ENCODE measurements at places on chromosomes 1 and 21.
A peak's percentile ranks its signal among the peaks of the same experiment; 100 is the strongest.

DNA sequence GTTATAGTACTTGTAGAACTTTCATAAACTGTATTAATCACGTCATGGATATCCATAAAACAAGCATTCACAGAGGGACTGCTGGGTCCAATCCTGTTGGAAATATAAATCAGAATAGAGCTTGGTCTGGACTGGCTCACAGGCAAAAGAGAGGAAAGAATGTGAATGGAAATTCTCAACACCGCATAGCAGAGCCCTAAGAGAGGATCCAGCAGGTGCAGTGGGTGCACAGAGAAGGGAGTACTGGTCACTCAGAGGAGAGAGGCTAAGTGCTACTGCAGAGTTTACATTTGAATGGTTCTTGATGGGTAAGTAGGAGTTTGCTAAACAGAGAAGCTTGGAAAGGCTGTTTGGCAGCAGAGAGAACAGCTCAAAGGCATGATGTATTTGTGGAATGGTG is 231.7 kb downstream of the PAPPA2 start:
- no peaks in the 10 kb centered on the region for H3K27me3 ChIP-seq
- no peak overlapping the region for H3K27ac ChIP-seq
- no peaks in the 10 kb centered on the region for H3K4me1 ChIP-seq
- no peak for DNase-seq

GRCh38 chr1:113734357-113735055 is 24.8 kb downstream of the PHTF1 start:
- DNase-seq: no peak
- no peak overlapping the region for H3K27ac ChIP-seq
- H3K36me3 ChIP-seq: peaks cover 13% of the 10 kb centered on the region
- H3K4me1 ChIP-seq: no peaks in the 10 kb centered on the region
- no peaks in the 10 kb centered on the region for H3K27me3 ChIP-seq

DNA sequence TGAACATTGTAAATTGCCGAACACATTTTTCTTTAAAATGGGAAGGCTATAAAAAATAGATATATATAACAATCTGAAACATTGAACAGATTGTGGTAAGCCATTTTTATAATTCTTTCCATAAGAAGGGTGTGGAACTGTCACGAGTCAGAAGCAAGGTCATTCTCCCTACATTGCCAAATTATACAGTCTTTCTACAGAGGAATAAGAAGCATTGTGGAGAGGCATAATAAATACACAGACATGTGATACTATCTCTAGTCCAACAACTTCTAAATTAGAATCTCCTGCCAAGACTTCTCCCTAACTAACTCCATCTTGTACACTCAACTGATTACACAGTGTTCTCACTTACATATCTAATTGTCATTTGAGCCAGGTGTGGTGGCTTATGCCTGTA is 227.9 kb downstream of the CENPF start:
- H3K27me3 ChIP-seq: no peaks in the 10 kb centered on the region
- no peaks in the 10 kb centered on the region for H3K4me1 ChIP-seq
- no peak overlapping the region for H3K4me3 ChIP-seq
- no peak for DNase-seq
- no peaks in the 10 kb centered on the region for H3K36me3 ChIP-seq
- no peak overlapping the region for H3K27ac ChIP-seq

GRCh38 chr1:205329719-205330118 is 8.2 kb upstream of the NUAK2 start:
- no peak for DNase-seq
- peaks cover 39% of the 10 kb centered on the region for H3K27me3 ChIP-seq
- H3K4me3 ChIP-seq: no peak overlapping the region
- peaks cover 12% of the 10 kb centered on the region for H3K4me1 ChIP-seq
- H3K36me3 ChIP-seq: no peaks in the 10 kb centered on the region
- no peak overlapping the region for H3K27ac ChIP-seq

- H3K4me1 ChIP-seq: peaks cover 10% of the 10 kb centered on the region
- no peak overlapping the region for H3K27ac ChIP-seq
- H3K4me3 ChIP-seq: no peak overlapping the region
- no peaks in the 10 kb centered on the region for H3K36me3 ChIP-seq
- H3K27me3 ChIP-seq: peaks cover 12% of the 10 kb centered on the region
Observed at GRCh38 chr1:1601564-1602303, 1.8 kb upstream of the FNDC10 start.

DNA sequence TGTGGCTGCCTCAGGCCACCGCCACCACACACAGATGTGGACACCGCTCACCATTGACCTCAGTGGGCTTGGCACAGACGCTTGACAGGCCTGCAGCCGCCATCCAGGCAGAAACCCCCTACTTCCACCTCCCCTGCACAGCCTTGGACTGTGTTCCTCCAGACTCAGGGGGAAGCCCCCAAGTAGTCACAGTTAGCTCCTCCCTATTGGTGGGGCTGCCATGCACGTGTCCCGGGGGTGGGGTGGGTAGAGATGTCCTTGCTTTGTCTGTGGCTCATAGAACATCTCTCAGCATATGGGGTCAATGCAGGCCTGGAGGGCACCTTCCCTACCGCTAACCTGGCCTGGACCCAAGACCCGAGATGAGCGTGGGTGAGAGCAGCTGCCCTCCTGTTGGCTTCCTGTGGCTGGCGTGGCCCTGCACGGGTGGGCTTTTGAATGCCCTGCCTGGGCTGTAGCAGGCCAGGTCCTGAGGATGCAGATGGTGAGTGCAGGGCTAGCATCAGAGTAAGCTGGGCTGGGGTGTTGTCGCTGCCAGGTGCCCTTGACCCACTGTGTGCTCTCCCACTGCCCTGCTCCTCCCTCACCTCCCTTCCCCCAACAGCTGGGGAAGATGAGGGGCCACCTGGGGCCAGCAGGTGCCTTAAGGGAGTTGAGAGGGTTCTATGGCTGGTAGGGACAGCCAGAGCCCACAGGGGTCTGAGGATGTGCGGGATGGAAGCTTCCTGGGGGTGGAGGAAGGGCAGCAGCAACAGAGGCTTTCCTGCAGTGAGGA is 6.2 kb downstream of the CROCC start:
- no peak overlapping the region for H3K27ac ChIP-seq
- H3K4me3 ChIP-seq: no peak overlapping the region
- H3K4me1 ChIP-seq: no peaks in the 10 kb centered on the region
- no peak for DNase-seq
- H3K36me3 ChIP-seq: no peaks in the 10 kb centered on the region

- DNase-seq: peak; percentile 97
- no peaks in the 10 kb centered on the region for H3K27me3 ChIP-seq
- H3K4me1 ChIP-seq: peaks cover 13% of the 10 kb centered on the region
- H3K36me3 ChIP-seq: peaks cover 8% of the 10 kb centered on the region
Observed at GRCh38 chr1:119987112-119987511, 82.3 kb downstream of the NOTCH2 start.

DNA sequence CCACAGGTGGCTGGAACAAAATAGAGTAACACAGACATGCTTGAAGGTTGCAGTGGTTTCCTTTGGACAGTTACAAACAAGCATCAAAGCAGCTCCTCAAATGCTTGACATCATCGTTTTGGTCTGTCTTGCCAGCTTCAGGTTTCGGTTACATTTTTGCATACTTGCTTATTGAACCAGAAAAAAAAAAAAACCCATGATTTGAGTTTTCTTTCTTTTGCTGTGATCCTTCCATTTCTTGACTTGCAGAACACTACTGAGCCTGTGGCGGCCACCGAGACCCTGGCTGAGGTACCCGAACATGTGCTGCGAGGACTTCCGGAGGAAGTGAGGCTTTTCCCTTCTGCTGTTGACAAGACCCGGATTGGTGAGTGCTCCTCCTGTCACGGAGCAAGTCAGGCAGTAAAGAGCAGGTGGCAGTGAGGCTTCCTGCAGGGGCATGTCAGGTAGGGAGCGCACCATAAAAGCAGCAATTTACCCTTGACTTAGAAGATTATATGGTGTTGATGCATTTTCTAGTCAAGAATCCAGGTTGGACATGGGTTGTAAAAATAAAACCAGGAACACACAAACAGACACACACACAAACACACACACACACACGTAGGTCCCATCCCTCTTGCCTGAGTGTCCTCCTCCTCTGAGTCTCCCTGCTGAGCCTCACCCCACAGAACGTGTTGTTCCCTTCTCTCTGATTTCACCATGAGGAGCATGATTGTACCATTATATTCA is 30.9 kb downstream of the PRDM2 start:
- no peak overlapping the region for H3K27ac ChIP-seq
- no peak overlapping the region for H3K4me3 ChIP-seq
- peaks cover 7% of the 10 kb centered on the region for H3K4me1 ChIP-seq

GRCh38 chr1:228792601-228793000 is 57.3 kb downstream of the RHOU start:
- no peaks in the 10 kb centered on the region for H3K4me1 ChIP-seq
- H3K27ac ChIP-seq: no peak overlapping the region
- no peak for DNase-seq
- peaks cover 9% of the 10 kb centered on the region for H3K27me3 ChIP-seq

DNA sequence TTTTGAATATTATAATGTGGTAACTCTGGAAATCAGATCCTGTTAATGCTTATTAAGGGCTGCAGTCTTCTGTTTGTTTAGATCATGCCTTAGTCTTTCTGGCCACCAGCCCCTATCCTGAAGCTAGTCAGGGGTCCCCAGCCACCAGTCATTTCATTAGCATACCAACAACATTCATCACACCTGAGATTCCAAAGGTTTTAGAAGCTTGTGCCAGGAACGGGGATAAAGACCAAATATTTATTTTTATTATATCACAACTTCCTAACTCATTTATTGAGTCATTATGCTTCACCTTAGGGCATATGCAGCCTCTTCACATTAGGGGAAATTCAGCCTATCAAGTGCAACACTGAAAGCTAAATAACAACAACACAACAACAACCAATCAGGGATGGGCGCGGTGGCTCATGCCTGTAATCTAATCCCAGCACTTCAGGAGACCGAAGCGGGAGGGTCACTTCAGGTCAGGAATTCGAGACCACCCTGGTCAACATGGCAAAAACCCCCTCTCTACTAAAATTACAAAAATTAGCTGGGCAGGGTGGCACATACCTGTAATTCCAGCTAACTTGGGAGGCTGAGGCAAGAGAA is 2.9 kb upstream of the PSEN2 start:
- DNase-seq: no peak
- H3K36me3 ChIP-seq: no peaks in the 10 kb centered on the region
- peaks cover 6% of the 10 kb centered on the region for H3K4me1 ChIP-seq
- no peaks in the 10 kb centered on the region for H3K27me3 ChIP-seq
- no peak overlapping the region for H3K27ac ChIP-seq
- no peak overlapping the region for H3K4me3 ChIP-seq

DNA sequence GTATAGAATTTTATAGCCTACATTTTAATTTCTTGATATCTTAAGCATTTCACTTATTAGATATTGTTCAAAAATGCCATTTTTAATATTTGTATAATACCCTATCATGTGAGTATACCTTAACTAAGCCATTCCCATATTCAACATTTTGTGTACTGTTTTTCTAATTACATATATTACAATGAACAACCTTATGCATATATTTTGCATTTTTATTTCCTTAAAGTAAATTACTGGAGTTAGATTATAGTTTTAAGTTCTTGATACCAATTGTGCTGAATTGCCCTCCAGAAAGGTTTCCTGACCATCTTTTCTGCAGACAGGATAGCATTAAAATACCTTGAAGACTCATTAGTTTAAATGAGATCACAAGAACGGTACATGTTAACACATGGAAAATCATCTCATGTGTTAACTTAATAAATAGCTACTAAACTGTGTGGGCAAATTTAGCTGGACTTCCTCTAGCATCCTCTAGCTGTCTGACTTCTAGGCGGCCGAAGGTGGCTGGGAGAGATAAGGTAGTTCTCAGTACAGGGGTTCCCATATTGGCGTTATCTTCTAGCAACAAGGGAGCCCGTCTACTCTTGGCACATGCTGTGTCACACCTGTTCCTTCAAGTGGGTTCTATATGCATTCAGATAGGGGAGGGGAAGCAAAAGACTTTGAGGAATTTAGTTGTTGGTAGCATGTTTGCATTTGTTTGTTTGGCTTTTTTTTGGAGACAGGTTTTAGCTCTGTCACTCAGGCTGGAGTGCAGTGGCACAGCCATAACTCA is 8.9 kb downstream of the DCLRE1B start:
- no peak overlapping the region for H3K27ac ChIP-seq
- H3K4me3 ChIP-seq: no peak overlapping the region
- peaks cover 9% of the 10 kb centered on the region for H3K36me3 ChIP-seq
- no peak for DNase-seq
- H3K4me1 ChIP-seq: peaks cover 7% of the 10 kb centered on the region

GRCh38 chr1:181984006-181984405 is 77.5 kb downstream of the ZNF648 start:
- H3K36me3 ChIP-seq: no peaks in the 10 kb centered on the region
- H3K27me3 ChIP-seq: no peaks in the 10 kb centered on the region
- no peaks in the 10 kb centered on the region for H3K4me1 ChIP-seq

DNA sequence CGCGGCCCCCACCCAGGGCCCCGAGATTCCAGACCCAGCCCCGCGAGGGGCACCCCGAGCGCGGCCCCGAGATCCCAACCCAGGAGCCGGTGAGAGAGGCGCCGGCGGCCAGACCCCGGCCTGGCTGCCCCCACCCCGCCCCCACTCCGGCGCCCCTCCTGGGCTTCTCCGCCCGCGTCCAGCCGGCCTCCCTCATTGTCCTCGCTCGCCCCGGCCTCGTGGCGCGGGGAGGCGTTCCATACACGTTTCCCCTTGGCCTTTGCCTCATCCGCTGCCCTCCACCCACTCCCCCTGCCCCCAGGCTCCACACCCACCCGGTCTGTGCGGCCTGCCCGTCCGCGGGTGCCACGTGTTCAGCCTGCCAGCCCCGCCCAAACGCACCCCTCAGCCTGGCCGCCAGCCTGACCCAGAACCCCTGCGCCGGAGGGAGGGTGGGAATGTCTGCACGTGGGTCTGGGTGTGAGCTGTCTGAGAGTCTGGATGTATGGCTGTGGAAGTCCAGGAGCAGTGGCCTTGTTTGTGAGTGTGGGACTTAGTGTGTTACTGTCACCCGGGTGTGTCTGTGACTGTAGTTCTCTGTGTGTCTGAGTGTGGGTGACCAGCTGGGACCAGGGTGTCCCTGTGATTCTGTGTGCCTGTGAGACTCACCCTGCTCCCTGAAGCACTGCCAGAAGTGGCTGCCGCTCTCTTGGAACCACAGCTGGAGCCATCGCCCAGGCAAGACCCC is 681 bp downstream of the B4GALT2 start:
- peak; percentile 41 for DNase-seq
- peaks cover 21% of the 10 kb centered on the region for H3K4me1 ChIP-seq
- peaks cover 40% of the 10 kb centered on the region for H3K36me3 ChIP-seq
- peak overlapping the region; percentile 72 for H3K4me3 ChIP-seq

DNA sequence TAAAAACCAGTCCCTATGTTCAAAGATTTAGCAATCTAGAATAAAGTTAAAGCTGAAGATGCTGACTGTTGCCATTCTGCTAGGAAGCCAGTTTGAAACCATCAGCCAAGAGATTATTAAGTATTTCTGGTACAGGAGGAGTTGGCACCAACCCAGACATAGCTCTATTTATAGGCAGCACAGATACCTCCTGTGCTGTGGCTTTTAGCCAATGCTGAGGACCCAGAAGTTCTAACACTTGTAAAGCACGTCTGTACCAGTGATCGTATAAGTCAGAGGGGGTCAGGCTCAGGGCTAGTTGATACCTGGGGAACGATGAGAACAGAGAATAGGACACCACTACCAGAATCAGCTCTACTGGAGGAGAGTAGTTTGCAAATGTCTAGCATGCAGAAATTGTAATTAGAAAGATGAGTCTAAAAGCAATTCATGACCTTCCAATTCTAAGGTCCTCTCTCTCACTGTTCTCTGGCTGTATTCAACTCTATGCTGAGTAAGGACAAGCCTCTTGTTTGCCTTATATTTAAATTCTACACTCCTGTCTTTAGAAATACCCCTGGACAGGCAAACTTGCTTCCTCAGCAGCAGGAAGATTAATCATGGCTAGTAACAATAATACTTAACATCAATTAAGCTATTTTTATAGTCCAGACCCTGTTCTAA is 96.8 kb upstream of the PALMD start:
- no peaks in the 10 kb centered on the region for H3K27me3 ChIP-seq
- no peak overlapping the region for H3K4me3 ChIP-seq
- peaks cover 4% of the 10 kb centered on the region for H3K4me1 ChIP-seq
- no peak overlapping the region for H3K27ac ChIP-seq
- DNase-seq: peak; percentile 41
- no peaks in the 10 kb centered on the region for H3K36me3 ChIP-seq

Data from IMR-90 (cell line).